GM04504 (cell line): ENCODE measurements at places on chromosomes 4 and X.

DNA sequence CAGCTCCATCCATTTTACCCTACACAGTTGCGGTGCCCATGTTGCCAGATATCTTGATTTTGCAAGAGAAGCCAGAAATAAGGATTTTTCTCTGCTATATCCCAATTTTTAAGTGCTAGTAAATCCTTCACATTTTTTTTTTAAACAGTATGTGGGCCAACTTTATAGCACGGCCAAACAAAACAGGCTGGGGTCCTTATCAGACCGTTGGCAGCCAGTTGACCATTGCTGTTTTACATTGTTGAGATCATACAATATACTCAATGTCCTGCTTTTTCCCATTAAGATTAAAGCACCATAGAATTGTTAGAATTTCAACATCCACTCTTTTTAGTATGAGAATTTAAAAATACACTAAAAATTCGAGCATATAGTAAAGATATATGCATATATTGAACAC, 150.9 kb downstream of the SPCS3 start:
- DNase-seq, result no peak

DNA sequence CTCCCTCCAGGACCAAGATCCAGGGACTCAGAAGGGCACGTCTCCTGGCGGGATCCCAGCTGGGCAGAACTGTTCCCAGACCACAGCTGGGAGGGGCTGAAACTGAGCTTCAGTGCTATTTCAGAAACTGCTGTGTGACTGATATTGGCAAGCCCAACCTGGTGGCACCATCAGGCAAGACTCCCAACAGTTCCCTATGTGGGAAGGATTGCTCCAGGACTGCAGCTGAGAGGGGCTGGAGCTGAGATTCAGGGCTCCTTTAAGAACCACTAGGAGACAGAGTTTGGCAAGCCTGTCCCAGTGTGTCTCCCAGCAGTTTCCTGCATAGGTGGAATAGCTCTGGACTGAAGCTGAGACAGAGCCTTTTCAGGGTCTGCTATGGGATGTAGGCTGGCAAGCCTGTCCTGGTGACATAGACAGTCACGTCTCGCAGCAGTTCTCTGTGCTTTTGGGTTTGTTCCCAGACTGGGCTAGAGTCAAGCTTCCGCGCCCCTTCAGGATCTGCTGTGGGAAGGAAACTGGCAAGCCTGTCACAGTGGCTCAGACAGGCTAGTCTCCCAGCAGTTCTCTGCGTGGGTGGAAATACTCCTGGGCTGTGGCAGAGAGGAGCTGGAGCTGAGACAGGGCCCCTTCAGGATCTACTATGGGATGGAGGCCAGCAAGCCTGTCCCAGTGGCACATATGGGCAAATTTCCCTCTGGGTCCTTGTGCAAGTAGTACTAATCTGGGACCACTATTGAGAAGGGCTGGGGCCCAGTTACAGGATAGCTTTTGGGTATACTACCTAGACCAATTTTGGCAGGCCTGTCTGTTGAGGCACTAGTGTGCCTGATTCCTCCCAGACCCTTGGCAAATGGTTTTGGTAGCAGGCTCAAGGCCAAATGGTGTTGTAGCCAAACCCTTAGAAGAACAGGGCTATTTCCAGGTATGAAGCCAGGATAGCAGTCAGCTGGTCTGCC, 20.2 kb upstream of the MED14 start:
- DNase-seq, result no peak

DNA sequence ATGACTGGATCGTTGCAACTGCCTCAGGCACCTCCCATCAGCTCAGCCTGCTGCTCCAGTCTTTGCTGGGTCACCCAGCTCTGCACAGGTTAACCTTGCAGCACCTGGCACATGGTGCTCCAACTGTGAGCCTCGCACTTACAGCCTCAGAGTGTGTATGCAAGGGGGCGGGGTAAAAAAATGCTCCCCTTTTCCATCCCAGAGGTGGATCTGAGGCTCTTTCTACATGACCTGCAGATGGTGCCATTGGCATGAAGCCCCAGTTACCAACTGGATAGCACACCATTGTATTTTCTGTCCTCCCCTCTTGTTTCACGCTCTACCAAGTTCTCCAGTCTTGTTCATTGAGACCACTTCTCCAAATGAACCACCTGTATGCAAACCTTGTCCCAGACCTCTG, 46.2 kb upstream of the TRPC3 start:
- no peak for DNase-seq

GRCh38 chrX:140509468-140510305, 4.8 kb upstream of the SOX3 start:
- DNase-seq, result no peak

- no peak for DNase-seq
Observed at GRCh38 chrX:17656556-17656955, 80.7 kb upstream of the SCML1 start.

- DNase-seq, result no peak
Observed at GRCh38 chrX:18973527-18974192, 10.3 kb downstream of the PHKA2 start.

- no peak for DNase-seq
Observed at GRCh38 chr4:8135666-8136065, 22.9 kb downstream of the ABLIM2 start.

DNA sequence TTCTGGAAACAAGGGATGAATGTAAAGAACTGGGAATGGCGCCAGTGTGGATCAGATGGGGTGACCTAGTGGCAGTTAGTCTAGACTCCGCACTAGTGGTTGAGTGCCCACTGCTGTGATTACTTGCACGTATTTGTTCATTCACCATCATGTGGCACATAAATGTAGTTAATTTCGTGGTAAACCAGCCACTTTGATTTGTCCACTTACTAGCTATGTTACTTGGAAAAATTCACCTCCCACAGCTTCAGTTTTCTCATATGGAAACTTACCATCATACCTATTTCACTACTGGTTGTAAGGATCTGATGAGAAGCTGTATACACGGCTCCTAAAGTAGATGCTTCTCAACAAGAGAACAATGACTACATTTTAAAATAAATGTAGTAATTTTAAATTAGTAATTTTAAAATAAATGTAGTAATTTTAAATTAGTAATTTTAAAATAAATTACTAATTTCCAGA, 394 bp upstream of the DYNLT3 start:
- no peak for DNase-seq

GRCh38 chr4:133910165-133910564, 291.4 kb downstream of the PABPC4L start:
- no peak for DNase-seq

- DNase-seq, result no peak
Observed at GRCh38 chr4:112119353-112119783, 25.9 kb upstream of the FAM241A start.

GRCh38 chr4:119139822-119140252, 4.2 kb downstream of the MYOZ2 start:
- DNase-seq, result no peak

DNA sequence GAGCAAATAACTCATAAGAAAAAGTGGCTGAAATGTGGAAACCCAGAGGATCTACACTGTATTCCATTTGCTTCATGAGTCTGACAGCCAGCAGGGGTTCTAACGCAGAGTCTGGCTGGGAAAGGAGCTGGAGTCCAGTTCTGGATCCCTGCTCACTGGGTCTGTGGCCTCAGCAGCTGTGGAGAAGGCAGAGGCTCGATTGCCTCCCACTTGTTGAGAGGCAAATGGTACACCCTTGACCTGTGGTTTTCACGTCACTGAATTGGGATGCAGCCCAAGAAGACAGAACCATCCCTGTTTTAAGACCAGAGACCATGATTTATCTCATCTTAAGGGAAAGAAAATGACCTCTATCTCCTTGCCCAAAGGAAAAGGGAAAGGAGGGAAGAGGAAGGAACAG, 147.0 kb upstream of the NOCT start:
- no peak for DNase-seq

DNA sequence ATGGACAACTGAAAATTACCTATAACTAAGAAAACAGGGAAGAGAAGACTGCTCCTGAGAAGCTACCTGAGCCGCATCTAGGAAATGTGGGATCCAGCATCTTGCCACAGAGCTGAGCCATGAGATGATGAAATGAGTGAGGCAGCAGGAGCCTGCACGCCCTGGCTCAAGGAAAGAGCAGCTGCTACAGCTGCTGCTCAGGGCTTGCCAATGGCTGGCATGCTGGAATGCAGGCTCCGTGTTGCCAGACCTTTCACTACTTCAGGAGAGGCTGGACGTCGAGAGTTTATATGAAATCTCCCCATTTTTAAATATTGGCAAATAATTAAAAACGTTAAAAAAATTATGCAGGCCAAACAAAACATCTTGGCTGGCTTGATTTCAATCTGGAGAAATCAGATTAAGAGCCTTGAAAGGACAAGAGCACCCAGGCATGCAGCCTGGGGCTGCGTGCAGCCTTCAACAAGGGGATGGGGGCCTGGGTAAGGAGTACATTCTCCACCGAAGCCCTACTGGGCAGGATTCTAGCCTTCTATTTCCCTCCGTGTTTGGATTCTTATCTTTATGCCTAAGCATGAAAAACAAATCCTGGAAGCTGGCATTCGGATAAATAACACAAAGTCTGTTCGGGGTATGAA, 227.6 kb downstream of the NR3C2 start:
- DNase-seq, result peak; percentile 3

GRCh38 chr4:2515830-2516550, 20.5 kb upstream of the FAM193A start:
- no peak for DNase-seq

DNA sequence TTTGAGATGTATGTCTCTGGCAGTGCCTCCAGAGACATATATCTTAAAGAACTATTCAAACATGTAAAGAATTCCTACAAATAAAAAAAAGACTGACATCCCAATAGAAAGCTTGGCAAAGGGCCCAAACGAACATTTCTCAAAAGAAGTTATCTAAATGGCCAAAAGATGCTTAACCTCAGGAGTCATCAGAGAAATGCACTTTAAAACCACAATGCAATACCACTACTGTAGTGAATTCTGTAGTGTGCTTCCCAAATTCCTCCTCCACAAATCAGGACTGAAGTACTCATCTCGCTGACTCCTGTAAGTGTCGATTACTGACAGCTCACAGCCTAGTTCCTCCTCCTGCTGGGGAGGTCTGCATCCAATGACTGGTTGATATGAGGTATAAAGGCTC, 129.0 kb upstream of the MAMLD1 start:
- DNase-seq, result no peak

- DNase-seq, result no peak
Observed at GRCh38 chrX:104564335-104564734, 1.7 kb upstream of the IL1RAPL2 start.

- DNase-seq, result no peak
Observed at GRCh38 chrX:120790552-120790951, 85.1 kb downstream of the CT47B1 start.

DNA sequence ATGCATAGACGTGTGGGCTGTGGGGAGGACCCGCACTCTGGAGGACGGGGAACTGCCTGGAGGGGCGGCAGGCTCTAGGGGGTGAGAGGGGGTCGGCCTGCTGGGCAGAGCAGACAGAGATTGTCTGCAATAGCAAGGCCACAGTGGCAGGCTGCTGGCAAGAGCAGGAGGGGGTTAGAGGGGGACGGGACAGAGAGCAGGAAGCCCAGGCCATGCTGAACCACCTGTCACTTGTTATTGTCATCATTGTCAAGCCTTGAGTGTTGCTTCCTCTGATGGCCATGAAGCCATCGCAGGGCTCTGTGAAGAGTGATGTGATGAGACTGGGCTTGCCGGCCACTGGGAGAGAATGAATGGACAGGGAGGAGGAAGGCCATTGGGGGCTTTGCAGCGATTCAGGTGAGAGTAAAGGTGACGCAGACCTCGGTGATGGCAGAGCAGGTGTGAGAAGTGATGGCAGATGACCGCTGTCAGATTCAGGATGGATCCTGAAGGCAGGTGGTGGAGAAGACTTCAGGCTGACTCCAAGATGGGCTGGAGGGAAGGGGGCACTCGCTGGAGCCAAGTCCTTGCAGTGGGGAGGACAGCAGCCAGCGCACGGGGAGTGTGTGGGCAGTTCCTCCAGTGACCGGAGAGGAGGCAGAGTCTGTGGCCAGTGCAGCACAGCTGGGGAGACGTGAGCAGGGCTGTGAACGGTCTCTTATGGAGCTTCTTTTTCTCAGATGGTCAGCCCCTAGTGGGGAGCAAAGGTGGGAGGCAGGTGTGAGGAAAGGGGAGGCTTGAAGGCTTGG, 43.6 kb downstream of the HTT-AS start:
- DNase-seq, result no peak

- DNase-seq, result no peak
Observed at GRCh38 chr4:31009926-31010325, 289.8 kb downstream of the PCDH7 start.

DNA sequence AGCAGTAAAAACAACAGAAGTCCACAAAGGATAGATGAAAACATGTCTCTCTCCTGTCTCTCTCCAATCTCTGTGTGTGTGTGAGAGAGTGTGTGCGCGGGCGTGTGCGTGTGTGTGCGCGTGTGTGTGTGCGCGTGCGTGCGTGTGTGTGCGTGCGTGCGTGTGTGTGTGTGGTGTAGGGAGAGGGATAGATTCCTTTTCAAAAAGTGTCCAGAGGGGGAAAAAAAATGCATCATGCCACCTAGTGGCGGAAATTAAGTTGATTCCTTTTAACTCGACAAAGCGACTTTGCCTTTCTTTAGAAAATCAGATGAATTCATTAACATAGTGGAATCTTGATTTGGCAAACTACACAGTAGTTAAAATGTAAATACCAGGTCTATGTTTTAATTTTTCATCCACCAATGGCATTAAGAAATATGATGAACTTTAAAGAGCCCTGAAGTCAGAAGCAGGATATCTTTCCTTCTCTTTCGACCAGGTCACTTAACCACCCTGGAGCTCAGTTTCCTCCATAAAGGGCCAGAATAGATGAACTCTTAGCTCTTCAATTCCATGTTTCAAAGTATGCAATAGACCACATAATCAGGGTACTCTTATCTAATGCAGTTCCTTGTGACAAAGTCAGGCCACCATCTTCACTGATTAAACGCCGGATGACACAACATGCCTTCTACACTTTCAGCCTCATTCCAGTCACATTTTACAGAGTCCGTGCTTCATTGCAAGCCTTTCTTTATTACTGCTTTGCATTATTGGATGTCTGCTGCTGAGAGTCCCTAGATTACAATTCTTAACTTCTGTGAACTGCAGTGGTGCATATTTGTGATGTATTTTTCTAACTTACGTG, 162.8 kb downstream of the FBXO8 start:
- peak; percentile 58 for DNase-seq

- peak; percentile 67 for DNase-seq
Observed at GRCh38 chrX:45622538-45622937, 421.9 kb upstream of the DIPK2B start.

GRCh38 chr4:183291070-183291469, 29.0 kb downstream of the CLDN22 start:
- no peak for DNase-seq

DNA sequence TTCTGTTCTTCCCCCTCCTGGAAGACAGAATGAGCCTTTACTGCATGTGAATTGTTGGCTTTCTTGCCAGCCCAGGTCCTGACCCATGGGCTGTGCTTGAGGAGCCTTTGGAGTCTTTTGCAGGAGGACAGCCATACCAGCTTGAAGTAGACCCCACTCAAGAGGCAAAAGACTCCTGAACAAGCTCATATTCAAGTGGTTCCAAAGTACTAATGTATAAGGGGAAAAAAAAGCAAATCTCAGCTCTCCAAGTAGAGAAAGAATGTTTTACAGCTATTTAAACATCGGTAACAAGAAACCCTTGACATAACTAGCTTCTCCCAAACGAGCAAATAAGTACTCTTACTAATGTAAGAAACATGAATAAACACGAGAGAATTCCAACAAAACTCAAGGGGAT, 174.9 kb upstream of the MXRA5 start:
- DNase-seq, result no peak
